NCI-H187 treated with DMSO at 0.1 percent for 48 hours (cell line): ENCODE measurements at places on chromosomes 11 and 22.

DNA sequence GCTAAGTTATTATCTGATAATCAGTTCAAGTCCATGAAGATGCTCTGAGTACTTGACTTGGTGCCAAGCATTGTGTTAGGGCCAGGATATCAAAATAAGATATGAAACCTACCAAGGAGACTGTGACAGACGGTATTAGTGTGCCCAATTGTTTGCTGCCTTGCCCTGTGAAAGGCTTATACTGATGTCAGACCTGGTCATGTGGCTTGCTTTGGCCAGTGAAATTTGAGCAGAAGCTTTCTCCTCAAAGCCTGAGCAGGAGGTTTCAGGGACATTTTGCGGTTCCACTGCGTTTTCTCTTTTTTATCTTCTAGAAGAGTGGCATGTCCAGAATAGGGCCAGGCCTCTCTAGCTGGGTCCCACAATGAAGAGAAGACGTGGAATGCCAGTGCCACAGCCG is 15.8 kb upstream of the PKNOX2 start:
- no peak for DNase-seq

DNA sequence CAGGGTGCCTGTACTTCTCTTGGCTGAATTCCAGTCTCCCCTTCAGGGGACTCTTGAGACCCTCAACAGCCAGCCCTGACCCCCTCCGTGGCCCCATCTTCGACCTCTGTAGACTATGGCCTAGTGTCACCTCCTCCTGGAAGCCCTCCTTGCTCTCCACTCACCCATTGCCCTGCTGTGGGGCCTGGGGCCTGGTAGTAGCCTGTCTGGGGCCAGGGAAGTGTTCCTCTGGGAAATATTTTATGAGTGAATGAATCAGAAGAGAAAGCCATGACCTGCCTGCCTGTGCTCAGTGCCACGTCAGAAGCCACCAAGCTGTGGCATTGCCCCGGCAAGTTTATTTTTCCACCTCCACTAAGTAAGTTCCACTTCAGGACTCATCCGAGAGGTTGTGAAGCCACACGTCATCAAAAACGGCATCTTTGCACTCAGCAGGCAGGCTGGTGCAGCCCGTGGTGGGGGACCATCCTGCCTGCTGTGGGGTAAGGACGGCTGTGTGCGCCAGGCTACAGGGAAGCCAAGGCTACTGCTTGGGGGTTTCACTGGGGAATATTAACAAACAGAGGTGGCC is 59.6 kb upstream of the PPARA start:
- no peak for DNase-seq

DNA sequence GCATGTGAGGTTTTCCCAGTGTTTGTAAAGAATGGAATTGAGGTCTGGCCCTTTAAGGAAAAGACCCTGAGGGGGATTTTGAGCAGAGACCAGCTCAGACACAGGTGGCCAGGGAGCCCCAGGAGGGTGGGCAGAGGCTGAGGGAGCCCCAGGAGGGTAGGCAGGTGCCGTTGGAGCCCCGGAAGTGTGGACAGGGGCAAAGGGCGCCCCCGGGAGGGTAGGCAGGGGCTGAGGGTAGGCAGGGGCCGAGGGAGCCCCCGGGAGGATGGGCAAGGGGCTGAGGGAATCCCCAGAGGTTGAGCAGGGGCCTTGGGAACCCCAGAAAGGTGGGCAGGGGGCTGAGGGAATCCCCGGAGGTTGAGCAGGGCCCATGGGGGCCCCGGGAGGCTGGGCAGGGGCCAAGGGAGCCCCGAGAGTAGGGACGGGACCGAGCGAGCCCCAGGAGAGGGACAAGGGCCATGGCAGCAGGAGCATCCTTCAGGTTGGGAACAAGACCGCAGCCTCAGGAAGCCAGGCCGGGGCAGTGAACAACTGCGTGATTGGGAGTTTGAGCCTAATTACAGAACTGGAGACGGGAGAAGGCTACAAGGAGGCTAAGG is 292.0 kb downstream of the BRD1 start:
- DNase-seq = no peak

GRCh38 chr11:65844231-65844872 is 10.6 kb downstream of the SNX32 start:
- DNase-seq = no peak

- no peak for DNase-seq
Observed at GRCh38 chr22:41226723-41227655, 13.7 kb downstream of the CHADL start.

DNA sequence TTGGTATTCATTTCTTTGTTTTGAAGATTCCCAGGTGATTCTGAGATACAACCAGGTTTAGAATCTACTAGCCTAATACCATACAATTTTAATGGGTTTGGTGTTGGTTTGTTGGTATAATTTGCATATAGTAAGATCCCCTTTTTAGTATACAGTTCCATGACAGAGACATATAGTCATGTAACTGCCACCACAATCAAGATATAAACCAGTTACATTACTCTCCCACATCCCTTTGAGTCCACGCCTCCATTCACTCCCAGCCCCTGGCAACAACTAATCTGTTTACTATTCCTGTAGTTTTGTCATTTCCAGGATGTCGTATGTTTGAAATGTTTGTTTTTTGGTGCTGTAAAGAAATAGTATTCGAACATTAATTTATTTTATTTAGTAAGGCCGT is 4.3 kb downstream of the ASRGL1 start:
- no peak for DNase-seq

DNA sequence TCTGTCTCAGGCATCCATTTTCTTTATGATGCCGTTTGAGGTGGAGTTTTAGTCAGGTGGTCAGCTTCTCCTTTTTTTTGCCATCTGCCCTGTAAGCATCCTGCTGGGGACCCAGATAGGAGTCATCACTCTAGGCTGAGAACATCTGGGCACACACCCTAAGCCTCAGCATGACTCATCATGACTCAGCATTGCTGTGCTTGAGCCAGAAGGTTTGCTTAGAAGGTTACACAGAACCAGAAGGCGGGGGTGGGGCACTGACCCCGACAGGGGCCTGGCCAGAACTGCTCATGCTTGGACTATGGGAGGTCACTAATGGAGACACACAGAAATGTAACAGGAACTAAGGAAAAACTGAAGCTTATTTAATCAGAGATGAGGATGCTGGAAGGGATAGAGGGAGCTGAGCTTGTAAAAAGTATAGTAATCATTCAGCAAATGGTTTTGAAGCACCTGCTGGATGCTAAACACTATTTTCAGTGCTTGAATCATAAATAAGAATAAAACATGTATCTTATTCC is 10.9 kb upstream of the HBE1 start:
- DNase-seq = no peak

GRCh38 chr11:17477084-17477333 is 364 bp upstream of the ABCC8 start:
- no peak for DNase-seq

GRCh38 chr11:110805756-110806155 is 93.5 kb upstream of the ARHGAP20 start:
- no peak for DNase-seq

DNA sequence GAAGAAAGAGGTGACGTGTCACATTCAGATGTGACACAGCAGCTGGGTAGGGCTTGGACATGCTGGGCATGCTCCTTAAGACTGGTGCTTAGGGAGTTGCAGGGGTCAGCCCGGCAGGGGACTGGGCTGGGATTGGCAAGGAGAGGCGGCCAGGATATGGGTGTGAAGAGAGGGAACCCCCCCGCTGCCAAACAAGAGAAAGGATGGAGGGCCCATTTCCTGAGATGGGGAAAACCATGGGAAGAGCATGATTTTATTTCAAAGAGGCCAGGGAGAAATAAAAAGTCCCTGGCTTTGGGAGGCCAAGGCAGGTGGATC is 5.3 kb downstream of the ATF4 start:
- DNase-seq = no peak

DNA sequence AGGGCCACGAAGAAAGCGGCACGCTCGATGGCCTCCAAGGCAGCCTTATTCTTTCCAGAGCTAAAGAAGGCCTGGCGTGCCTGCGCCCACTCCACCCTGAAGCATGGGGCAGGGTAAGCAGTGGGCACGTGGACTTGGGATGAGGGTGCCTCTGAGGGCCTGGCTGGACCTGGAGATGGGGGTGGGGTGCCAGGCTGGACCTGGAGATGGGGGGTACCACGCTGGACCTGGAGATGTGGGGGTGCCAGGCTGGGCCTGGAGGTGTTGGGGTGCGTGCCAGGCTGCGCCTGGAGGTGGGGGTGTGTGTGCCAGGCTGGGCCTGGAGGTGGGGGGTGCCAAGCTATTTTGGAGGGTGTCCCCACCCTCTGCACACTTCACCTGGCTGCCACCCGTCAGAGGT is 5.3 kb downstream of the CPT1B start:
- DNase-seq = no peak

DNA sequence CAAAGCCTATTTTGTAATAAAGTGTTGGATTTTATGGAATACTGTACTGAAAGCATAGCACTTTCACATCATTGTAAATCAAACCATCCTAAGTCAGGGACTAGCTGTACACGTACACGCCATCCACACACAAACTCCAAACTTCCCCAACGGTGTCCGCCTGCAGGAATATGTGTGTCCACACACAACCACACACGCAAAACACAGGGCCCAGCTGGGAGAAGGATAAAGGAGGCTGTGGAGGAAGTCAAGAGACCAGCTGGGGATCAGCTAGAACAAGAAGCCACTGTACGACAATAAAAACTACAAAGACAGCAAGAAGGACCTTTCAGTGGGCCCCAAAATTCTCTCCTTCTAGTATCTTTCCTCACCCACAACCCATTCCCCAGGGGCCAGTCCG is 1.6 kb downstream of the TRIM29 start:
- DNase-seq = no peak

DNA sequence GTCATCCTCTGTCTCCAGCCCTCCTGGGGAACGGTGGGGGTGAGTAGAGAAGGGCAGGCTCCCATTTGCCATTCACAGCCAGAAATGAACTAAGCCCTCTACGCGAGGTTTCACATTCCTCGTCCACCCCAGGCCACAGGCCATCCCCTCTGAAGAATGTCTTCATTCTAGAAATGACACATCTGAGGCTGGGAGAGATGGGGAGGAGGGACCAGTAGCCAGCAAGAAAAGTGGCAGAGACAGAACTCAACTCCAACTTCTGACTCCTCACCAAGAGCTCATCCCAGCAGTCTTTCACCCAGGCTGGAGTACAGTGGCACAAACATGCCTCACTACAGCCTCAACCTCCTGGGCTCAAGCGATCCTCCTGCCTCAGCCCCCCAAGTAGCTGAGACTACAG is 3.4 kb downstream of the CTSF start:
- no peak for DNase-seq

DNA sequence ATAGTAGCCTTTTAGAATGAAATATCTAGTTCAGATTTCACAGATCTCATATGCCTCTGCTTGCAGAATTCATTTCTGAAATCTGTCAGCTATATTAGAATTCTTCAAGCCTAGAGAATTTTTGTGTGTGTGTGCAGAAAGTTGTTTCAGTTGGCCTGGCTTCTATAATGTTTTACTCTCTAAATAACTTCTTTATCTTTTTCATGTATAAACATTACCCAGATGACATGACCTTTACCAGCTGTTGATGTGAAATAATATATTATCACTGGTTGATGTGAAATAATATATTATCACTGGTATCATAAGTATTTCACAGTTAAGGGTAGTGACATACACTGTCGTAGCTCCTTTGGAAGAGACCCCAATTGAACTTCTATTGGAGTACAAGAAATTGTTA is 72.8 kb downstream of the ALX4 start:
- no peak for DNase-seq

DNA sequence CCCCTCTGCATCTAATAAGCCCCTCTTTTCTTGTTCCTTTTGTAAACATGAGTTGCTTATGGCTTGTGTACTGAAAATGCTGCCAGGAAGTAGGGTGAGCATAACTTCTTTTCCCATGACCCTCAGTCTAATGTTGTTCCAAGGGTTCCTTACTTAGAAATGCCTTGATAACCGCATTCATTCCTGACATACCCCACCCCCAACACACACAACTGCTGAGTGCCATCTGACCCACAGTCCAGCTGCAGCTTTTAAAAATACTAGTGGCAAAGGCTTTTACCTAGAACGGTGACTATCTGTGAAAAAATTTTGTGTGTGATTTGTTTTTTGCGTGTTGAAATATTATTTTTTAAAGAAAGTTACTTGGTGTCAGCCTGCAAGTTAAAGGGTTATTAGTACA is 52.6 kb downstream of the ARHGAP42 start:
- DNase-seq = no peak

GRCh38 chr22:29956680-29957079 is 73.7 kb downstream of the MTMR3 start:
- DNase-seq = no peak

DNA sequence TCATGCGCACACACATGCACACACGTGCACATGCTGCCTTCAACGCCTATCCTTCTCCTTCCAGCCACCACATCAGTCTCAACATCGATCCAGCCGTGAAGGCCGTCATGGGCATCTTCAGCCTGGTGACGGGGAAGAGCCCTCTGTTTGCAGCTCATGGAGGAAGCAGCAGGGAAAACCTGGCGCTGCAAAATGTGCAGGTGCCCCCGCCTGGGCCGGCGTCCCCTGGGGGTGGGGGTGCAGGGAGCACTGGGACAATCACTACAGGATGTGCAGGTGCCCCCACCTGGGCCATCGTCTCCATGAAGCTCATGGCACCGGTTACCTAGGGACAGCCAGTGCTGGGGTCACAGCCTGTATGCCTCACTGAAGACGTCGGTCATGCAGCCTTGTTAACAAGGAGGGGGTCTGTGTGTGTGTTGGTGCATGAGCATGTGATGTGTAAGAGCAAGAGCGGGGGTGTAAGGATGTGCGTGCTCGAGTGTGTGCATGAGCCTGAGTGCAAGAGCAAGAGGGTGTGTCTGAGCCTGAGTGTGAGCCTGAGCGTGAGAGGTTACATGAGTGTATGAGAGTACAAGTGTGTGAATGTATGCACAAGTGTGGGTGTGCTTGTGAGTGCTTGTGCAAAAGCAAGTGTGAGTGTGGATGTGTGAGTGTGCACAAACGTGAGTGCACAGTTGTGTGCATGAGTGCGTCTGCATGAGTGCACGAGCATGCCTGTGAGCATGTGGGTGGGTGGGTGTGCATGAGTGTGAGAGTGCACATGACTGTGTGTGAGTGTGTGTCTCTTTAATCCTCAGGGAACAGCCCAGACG is 31.5 kb downstream of the NADSYN1 start:
- DNase-seq = no peak

- no peak for DNase-seq
Observed at GRCh38 chr22:43567691-43568324, 156.0 kb downstream of the MPPED1 start.

DNA sequence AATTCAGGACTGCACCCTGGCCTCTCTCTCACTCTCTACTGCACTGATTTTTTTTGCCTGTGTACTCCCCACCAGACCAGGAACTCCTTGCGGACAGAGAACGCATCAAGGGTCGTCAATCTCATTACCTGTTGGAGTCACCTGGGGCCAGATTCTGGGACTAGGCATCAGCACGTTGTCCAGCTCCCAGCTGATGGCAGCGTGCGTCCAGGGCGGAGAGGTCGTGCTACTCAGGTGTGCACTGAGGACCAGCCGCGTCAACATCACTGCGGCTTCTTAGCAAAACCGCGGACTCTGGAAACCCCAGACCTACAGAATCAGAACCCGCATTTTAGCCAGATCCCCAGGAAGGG is 13.1 kb downstream of the KCNJ5 start:
- no peak for DNase-seq

GRCh38 chr11:43879789-43880639 is 617 bp upstream of the ALKBH3 start:
- DNase-seq = no peak

- DNase-seq = no peak
Observed at GRCh38 chr22:35746946-35747703, 29.5 kb downstream of the APOL5 start.
